Bone marrow (tissue), 2 donors: ENCODE measurements at places on chromosomes 7 and 10.

DNA sequence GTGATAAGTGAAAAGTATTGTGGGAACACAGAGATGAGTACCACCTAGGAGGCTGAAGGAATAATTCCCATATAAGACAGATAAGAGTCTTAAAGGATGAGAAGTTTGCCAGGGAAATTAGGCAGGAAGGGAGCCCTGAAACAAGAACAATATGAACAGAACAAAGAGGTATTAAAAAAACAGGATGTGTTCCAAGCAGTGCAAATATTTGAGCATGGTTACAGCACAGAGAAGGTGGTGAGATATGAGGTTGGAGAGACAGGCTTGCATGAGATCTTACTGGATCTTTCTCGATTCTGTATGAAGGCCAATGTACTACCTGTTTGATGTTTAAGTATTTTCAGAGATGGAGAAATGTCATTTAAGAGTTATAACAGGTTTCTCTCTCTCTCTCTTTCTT is 20.3 kb downstream of the TAC1 start:
- DNase-seq: no peak

DNA sequence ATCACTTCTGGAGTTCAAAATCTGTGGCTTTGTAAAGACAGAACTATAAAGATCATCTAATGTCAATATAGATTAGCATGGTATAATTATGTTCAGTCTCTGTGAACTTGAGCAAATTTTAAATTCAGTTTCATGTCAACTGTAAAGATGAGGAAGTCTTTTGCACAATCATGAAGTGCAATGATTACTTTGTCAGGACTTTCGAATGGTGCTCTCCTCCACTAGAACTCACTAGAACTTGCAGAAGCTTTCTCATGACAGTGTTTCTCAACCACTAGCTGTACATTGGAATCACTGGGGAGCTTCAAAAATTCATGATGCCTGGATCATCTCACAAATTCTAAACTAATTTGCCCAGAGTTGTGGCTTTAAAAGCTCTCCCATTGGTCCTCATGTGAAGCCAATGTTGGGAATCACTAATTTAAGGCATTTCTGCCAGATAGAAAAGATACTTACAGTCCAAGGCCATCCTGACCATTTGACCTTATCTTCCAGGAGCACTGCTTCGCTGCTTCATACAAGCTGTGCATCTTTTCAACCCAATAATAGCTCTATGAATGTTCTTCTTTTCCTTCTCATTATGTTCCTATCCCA is 12.9 kb downstream of the OR2AE1 start:
- no peak for DNase-seq

GRCh38 chr10:48779546-48780152 is 95.0 kb downstream of the WDFY4 start:
- no peak for DNase-seq

- DNase-seq: no peak
Measured at GRCh38 chr10:80268266-80268665, 21.2 kb downstream of the MAT1A start.

DNA sequence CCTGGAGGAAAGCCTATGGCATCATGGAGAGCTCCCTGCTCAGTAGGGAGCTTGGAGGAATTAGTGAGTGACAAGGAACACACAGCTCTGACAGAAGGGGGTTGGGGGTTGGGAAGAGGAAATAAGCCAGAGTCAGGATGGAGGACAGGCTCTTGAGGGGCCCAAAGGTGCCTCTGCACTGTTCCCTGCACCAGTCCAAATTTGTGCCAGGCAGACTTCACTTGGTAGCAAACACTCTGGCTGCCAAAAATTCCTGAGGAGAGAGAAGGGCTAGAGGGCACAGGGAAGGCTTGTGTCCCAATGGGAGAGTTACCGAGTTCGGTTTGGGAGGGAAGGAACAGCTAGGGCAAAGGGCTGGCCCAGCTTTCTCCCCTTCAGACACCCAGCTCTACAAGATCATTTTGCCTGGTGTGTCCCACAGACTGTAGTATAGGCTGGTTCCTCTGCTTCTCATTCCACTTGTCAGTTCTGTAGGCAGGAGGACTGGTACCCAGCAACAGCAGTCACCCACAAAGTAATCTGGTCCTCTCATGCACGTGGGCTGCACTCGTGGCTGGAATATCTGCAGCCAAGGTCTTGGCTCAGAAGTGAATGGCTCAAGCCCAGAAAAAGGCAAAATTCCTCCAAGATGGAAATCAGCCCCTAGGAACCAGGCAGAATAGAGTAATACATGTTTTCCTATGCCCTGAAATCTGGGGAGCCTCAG is 8.0 kb upstream of the KCNIP2 start:
- DNase-seq: no peak

DNA sequence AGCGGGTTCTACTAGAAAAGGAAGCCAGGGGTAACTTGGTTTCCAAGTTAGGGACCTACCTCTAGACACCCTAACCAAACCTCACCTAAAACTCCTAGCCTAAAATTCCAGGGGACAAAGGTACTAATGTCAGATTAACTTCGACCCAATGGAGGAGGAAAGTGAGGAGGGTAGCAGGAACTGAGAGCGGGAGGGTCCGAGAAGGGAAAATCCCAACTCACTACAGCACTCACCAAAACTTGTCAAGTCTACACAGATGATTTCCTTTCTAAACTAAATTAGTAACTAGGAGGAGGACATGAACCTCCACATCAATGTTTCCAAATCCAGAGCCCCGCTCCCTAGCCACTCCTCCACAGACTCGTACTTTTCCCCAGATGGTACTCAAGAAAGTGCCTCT is 22.6 kb downstream of the CHCHD3 start:
- no peak for DNase-seq

- DNase-seq: no peak
Measured at GRCh38 chr7:135690566-135690965, 28.3 kb downstream of the STMP1 start.

GRCh38 chr7:112112822-112113255 is 93.4 kb downstream of the DOCK4 start:
- DNase-seq: no peak

DNA sequence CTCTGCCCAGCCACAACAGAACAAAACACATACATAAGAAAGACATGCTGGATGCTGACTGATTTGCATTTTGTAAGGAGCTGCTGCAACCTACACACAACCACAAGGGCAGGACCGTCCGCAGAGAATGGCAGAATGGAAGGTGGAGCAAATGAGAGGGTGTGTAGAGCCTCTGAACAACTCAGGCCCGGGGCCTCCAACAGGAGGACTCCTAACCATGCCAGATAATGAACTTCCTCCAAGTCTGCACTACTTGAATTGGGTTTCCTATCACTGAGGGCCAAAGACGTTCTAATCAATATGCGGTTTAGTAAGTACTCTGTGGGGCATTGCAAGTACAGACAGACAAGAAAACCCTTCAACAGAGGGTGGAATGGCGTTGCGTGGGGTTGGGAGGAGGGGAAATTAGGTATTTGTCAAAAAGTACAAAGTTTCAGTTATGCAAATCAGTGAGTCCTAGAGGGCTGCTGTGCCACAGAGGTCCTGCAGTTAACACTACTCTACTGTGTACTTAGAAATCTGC is 14.6 kb downstream of the VOPP1 start:
- DNase-seq: no peak

DNA sequence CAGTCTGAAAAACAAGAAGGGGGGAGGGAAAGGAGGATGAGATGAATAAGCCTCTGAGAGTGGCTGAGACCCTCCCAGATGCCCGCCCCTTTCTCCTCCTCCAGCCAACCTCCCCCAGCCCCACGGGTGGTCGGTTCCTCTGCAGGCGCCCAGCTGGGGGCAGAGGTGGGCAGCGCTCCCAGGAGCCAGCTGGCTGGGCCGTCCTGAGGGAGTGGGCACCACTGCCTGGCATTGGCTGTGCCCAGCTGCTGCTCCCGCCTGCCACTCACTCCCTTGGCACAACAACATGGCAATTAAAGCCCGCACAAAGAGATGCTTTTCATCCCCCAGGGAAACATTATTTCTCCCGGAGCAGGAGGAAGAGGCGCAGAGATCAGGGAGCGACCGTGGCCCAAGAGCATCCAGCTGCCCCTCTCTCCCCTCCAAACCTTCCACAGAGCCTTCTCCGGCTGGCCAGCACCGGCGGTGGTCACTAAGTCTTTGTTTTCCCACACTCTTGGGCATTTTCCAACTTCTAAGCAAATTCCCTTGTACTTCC is 107.2 kb downstream of the SPDYE5 start:
- no peak for DNase-seq

- DNase-seq: no peak
Measured at GRCh38 chr10:87565010-87565409, 60.3 kb downstream of the MINPP1 start.

- DNase-seq: no peak
Measured at GRCh38 chr7:40276061-40276460, 141.3 kb downstream of the SUGCT start.

GRCh38 chr10:32084185-32084851 is 28.1 kb upstream of the KIF5B start:
- no peak for DNase-seq

GRCh38 chr7:42915356-42915755 is 3.5 kb upstream of the C7orf25 start:
- DNase-seq: no peak

DNA sequence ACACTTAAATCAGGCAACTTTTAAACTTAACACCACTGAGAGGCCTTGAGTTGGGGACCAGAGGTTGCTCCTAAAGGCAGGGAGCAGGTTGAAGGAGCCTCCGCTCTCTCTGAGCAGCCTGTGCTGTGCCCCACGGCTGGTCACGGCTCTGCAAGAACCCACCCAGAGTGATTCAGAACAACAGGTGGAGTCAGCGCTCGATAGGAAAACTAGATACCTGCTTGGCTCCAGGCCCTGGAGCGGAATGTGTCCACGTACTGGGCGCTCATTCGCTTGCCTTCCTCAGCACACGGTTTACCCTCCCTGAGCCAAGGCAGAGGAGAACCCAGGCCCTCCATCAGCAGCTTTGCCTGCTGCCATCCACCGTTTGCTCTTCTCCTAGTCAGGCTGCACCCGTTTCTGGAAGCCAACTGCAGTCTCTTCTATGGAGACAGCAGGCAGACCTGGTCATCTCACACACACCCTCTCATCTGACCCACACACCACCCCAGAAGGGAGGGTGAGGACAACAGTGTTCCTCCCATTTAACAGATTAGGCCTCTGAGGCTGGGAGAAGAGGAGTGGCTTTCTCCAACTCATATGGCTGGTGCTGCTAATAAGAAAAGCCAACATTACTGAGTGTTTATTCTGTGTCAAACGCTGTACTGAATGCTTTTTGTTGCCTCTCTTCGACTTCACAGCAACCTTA is 37.6 kb upstream of the PDCD4 start:
- no peak for DNase-seq

GRCh38 chr7:100847360-100847759 is 5.2 kb upstream of the SLC12A9 start:
- DNase-seq: no peak

- DNase-seq: no peak
Measured at GRCh38 chr7:496528-497295, 22.9 kb downstream of the PDGFA start.

DNA sequence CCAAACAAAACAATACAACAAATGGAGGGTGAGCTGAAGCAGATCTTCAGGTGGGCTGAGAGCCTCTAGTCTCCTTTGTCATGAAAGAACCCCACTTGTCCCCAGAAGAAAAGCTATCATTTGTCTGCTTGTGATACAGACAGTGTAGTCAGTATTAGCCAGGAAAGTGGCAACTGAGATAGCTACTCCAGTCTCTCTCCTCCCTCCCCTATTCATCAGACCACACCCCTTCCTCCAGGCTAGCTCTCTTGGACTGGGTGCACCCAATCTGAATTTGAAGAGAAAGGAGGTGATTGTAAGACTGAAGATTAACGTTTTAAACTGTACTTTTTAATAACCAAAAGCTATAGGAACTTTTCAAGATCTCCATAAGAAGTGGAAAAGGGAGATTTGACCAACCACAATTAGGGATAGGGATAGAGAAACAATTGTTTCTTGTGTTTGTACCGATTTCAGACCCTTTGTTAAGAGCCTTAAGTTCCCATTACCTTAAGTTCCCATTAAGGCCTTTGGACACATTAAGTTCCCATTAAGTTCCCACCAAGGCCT is 14.1 kb downstream of the BMPR1A start:
- no peak for DNase-seq

DNA sequence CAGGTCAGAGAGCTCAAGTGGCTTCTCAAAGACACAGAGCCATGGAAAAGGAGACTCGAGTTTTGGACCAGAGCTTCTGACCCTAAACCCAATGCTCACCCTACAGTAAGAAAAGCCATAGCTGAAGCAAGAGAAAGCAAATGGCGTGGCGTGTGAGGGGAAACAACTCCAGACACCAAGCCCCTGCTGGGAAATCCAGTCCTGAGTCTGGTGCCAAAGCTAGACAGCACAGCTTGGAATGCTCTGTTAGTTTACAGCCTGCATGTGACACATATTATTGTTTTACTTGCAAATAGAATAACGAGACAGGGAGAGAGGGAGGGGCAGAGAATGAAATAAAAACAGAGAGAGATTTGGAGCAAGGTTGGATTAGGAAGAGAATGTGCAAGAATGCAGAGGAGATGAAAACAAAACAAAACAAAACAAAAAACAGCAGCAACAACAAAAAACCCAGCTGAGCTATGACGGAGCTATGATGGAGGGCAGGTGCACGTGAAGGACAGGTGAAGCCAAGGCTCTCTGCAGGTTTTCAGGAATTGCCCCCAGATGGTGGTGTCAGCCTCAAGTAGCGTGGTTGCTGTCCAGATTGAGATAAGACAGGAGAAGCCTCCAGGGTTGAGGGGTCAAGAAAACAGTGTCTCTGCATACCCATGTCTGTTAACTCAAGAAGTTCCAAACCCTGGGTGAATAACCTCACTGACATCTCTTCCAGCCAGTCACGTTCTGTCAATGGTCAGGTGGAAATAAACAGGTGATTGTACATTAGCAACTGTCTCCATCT is 69.7 kb upstream of the LRRC18 start:
- no peak for DNase-seq

GRCh38 chr7:99990460-99990852 is 14.6 kb upstream of the AZGP1 start:
- no peak for DNase-seq

- DNase-seq: no peak
Measured at GRCh38 chr7:43585562-43585961, 2.7 kb downstream of the STK17A start.

DNA sequence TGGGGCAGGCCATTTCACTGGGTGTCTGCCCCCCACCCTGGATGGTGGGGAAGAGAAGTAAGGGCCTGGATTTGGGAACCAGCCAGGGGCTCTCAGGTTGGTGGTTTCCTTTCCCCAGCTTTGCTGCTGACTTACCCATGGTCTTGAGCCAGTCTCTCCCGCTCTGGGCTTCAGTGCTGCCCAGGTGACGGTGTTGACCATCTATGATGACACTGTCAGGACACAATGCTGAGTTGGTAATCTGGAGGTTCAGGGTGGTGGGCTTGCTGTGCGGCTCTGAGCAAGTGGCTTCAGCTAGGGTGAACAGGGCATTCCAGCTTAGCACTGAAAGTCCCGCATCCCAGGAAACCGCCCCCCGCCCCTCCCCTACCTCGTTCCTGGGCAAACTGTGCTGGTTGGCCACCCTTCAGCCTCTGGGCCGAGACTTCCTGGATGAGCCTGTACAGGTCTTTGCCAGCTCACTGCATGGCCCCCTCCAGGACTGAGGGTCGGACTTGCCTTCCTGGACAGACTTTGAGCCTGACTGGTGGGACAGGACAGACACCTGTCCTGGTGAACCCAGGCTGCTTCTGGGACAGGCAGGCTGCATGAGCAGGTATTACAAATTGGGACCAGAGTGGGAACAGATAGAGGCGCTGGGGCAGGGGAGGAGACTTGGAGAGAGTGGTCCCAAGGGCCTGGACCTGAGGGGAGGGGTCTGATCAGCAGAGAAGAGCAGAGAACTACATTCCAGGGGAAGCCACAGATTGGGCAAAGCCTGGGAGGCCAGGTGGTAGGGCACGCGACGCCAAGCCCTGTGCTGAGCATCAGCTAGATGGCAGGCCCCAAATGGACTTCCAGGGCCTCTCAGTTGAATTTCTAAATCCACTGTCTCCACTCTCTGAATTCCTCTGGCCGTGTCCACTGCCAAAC is 19.9 kb upstream of the ZMIZ1 start:
- no peak for DNase-seq
